Mesenchymal stem cell (in vitro differentiated cells and primary cell): ENCODE measurements at places on chromosomes 1 and 21.

- no peak for DNase-seq
Measured at GRCh38 chr1:196205882-196206281, 402.4 kb downstream of the KCNT2 start.

DNA sequence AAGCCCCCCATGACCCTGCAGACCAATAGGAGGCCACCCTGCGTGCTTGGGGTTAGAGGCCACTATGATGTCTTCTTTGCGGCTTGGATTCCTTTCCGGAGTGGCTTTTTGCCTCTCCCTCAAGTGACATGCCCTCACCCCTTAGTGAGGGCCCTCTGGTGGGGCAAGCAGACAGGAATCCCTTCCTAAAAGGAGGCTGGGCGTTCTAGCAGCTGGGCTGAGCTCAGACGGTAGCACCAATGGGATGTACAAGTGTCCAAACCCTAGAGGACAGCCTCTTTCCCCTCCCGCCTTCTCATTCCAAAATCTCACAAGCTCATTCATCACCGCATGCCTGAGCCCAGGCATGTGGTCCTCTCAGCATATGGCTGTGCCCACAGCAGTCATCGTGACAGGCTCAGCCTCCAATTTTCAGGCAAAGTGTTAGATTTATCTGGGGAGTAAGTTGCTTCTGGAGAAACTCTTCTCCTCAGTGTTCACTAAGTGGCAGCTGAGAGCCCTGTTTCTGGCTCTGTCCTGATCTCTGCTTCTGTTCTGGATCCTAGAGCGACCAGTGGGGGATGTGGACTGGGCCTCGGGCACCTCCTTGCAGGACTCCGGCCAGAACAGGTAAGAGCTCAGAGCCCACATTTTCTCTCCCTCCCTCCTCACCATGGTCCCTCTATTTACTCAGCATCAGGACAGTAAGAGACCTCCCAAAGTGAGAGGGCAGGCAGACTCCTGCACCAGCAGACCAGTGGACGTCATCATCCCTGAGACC is 4.8 kb downstream of the KIAA1614 start:
- DNase-seq, result no peak

GRCh38 chr1:88472714-88473113 is 211.4 kb upstream of the PKN2 start:
- DNase-seq, result no peak

- peak; percentile 66 for DNase-seq
Measured at GRCh38 chr1:9784508-9785133, 39.1 kb downstream of the CLSTN1 start.

GRCh38 chr1:232589111-232589811 is 40.7 kb downstream of the SIPA1L2 start:
- no peak for DNase-seq

DNA sequence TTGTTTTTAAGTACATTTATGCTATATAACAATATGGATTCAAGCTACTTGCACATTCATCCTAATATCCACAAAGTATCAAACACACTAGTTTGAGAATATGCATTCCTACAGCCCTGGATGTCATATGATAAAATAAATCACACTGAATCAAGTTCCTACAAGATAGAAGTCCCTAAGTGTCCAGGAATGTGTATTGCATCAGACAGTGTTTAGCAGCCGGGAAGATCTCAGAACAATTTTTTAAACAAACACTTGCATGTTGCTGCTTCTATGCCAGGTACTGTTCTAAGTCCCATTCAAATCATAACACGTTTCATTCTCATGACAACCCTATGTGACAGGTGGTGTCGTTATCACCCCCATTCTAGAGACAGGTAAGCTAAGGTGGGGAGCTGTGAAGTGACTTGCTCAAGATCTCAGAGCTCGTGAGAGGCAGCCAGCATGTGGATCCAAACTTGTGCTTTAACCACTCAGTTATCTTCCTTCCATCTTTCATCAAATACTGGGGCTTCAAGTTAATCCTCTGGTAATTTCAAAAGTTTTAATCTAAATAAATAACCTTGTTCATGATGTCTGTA is 68.3 kb upstream of the KIF26B start:
- peak; percentile 81 for DNase-seq

- no peak for DNase-seq
Measured at GRCh38 chr1:17117451-17118265, 1.6 kb downstream of the PADI2 start.

DNA sequence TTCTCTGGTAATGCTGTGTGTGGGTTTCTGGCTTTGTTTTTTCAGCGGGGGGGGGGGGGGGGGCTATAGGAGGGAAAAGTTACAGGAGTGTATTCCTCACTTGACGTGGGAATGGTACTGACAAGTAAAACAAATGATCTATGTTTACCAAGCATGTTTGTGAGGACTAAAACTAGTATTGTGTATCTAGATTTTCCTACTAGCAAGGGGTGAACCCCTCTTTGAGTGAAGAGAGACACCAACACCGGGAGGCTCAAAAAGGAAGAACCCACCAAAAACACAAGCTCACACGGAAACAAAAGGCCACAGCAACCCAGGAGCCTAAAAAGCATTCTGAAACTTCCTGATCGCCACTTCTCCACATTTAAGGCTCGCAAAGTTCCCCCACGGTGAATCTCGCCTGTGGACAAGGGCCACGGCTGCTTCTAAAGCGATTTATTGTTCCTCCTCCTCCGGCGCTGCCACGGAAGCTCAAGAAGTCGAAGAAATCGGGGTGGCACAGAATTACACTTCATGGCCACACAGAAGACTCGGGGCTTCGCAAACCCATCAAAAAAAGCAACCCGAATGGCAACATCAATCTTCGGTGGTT is 703 bp downstream of the PUM1 start:
- DNase-seq, result no peak

GRCh38 chr21:43574741-43575472 is 84.4 kb downstream of the HSF2BP start:
- DNase-seq, result no peak

- no peak for DNase-seq
Measured at GRCh38 chr21:39673163-39673562, 60.4 kb downstream of the B3GALT5 start.

GRCh38 chr1:239833723-239834122 is 258.0 kb upstream of the FMN2 start:
- DNase-seq, result no peak

GRCh38 chr1:61931587-61932279 is 189.5 kb downstream of the PATJ start:
- DNase-seq, result no peak

DNA sequence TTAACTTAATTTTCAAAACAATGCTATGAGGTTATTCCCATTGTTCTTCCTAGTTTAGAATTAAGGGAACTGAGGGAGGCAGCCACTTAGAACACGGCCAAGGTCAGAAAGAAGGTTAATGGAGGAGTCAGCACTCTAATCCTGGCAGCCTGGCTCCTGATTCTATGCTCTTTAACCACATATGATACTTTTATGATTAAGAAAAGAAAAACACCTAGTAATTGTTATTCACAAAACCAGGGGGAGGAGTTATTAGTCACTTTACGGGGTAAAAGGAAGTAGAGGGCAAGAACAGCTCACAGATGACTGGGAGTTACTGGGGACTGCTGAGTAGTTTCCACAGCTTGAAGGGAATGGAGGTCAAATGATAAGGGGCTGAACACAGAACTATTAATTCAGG is 38.6 kb downstream of the GADD45A start:
- DNase-seq, result no peak

GRCh38 chr1:3651026-3651929 is 1.0 kb upstream of the TP73 start:
- peak; percentile 30 for DNase-seq

DNA sequence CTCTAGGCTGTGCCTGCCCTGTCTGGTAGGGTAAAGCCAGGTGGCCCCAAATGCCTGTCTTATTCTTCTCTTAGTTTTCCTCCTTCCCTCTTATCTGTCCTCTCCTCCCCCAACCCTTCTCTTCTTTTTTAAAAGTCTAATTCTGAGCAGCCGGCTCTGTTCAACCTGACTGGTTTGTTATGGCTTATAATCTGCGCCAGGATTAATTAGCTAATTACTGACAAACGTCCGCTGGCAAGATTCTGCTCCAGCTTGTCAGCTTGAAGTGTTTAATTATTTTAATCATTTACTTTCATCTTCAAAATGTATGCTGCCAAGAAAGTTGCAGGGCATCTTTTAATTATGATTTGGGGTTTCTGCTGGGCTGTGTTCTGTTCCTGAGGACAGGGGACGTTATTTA is 27.2 kb upstream of the PSMB2 start:
- no peak for DNase-seq

- DNase-seq, result no peak
Measured at GRCh38 chr1:94100785-94101612, 19.9 kb downstream of the ABCA4 start.

GRCh38 chr1:243394066-243394465 is 138.2 kb downstream of the SDCCAG8 start:
- no peak for DNase-seq

DNA sequence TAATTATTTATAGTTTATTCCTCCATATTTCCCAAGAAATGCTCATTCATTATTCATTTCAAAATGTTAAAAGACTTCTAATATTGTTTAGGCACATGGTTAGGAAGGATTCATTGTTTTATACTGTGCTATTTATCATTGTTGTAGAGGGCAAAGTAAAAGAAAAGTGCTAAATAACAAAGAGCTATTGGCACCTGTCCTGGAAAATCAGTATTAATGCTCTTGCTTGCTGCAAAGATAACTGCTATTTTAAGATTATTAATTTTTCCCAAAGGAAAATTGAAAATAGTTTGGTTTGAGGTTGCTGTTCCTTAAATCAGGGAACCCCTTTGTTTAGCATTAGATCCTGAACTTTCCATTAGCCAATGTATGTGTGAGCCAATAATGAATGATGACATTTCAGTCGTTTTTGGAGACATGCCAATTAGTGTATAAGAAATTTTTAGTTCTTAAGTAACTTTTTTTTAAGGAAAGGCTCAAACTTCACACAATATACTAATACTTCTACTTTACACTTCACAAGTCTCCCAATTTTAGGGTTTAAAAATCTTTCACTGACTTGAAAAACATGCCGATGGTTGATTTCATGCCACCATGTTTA is 39.9 kb downstream of the EPB41 start:
- no peak for DNase-seq

GRCh38 chr1:56502700-56503245 is 76.6 kb downstream of the PLPP3 start:
- peak; percentile 24 for DNase-seq

GRCh38 chr1:240691909-240692705 is 80.2 kb upstream of the GREM2 start:
- DNase-seq, result peak; percentile 63

DNA sequence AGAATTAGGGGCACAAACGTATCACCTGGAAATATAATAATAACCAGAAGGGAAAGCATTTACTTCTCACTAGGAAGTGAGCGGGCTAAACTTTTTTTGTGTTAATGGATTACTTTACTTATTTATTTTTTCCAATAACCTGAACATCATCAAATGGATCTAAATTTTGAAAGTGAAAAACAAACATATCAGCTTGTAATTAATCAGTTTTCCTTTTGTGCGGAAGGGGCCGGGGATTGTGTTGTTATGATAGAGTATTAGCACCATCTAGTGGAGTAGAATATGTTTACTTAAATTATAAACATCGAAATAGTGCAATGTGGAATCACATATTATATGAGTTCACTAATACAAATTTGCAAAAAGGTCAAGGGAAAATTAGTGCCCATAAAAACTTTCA is 9.0 kb downstream of the CFH start:
- DNase-seq, result peak; percentile 49

GRCh38 chr1:8597455-8597854 is 220.0 kb downstream of the RERE start:
- DNase-seq, result no peak

DNA sequence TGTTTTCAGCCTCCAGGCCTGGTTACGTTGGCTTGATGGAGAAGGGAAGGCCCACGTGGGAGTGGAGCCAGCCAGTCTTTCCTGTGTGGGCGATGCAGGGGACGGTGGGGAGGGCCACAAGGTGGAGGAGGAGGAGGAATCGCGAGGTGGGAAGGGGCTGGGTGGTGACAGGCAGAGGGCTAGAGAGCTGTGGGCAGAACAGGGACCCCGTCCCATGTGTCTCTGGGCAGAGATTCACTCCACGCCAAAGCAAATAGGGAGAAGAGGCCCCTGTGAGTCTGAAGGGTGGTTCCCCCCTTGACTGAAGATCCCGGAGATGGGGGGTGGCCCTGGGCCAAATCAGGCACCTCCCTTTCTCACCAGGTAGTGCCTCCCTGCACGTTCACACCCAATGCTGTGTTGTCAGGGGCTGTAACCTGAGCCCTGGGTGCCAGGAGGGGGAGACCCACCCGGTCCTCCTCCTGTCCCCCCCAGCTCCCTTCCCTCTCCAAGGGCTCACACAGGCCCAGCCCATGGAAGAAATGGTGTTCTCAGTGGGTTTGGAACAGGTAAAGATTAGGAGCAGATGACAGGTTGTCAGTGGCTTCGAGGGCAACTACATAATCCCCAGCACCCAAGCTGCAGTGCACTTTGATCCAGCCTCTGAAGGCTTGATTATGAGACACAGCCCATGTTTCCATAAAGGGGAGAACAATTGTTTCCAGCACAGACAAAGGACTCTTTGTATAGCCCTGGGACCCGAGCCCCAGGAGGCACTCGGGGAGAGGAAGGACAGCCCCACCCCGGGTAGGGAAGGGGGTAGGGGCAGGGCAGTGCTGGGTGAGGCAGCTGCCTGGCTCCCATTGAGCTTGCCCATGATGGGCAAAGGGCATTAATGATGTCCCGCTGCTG is 37.7 kb upstream of the GPR37L1 start:
- no peak for DNase-seq

DNA sequence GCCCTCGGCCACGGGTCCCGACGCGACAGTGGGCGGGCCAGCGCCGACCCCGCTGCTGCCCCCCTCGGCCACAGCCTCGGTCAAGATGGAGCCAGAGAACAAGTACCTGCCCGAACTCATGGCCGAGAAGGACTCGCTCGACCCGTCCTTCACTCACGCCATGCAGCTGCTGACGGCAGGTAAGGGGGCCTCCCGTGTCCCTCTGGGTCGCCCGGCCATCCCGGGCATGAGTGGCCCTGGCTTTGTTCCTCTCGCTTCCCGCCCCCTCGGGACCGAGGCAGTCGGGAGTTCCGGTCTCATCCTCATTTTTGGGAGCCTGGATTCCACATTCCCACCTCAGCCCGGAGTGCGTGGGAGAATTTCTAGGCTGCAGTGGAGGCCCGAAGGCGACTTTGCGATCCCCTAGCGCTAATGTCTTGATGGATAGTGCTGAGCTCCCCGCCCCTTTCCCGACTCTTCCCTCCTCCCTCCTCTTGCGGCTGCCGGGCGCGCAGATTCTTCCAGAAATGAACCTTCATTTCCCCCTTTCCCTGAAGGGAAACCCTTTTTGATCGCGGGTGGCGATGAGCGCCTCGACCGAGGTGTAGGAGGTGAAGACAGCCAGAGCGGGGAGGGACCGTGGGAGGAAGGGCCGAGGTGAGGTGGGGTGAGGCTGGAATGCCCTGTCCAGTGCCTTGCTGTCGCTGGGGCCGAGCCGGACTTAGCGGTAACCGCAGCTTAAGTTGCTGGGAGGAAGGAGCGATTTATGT is 705 bp downstream of the KHDRBS1 start:
- DNase-seq, result peak; percentile 69

- DNase-seq, result peak; percentile 94
Measured at GRCh38 chr1:94801919-94802546, 18.1 kb upstream of the SLC44A3 start.
